ENCODE measurements at places on chromosomes 6 and 20.

- DNase-seq, result no peak
These were observed 587.2 kb downstream of the EPM2A start for GRCh38 chr6:145147981-145148749.

DNA sequence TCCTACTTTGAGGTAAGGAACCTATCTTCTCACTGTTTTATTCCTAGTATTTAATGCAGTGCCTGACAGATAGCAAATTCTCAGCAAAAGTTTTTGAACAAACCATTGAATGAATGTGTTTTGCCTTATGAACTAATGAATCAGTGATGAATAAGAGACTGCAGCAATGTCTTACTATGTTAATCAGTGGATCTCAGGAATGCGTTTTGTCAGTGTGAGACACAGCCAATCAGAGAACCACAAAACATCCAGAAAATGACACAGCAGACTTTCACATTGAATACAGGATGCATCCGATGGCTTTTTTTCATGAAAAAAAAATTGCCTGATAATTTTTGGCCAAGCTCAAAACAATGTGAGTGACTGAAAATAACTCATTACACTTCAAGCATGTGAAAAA lies 270.5 kb downstream of the BMP2 start:
- DNase-seq, result no peak

DNA sequence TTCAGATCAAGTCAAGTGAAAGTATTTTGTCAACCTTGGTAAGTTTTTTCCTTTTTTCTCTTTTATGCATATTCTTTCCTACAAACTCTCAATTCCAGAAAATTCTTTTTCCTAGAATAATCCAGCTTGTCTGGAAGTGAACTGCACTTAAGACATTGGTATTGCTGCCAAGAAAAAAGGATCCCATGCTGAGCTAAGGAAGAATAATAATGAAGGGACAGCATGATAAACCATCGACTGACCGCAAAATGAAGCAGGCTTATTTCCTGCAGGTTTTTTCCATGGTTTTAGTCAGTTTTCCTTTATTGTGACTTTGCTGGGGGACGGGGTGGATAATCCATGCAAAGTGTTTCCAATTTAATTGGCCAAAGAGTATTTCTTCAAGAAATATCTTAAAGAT lies 857.6 kb upstream of the SLC35B3 start:
- DNase-seq, result no peak

GRCh38 chr6:13813621-13814175 lies 659 bp downstream of the MCUR1 start:
- DNase-seq, result no peak

- DNase-seq, result no peak
These were observed 10.2 kb upstream of the MYT1 start for GRCh38 chr20:64153861-64154589.
